ENCODE measurements at places on chromosomes 7 and 10.
A peak's percentile ranks its signal among the peaks of the same experiment; 100 is the strongest.

DNA sequence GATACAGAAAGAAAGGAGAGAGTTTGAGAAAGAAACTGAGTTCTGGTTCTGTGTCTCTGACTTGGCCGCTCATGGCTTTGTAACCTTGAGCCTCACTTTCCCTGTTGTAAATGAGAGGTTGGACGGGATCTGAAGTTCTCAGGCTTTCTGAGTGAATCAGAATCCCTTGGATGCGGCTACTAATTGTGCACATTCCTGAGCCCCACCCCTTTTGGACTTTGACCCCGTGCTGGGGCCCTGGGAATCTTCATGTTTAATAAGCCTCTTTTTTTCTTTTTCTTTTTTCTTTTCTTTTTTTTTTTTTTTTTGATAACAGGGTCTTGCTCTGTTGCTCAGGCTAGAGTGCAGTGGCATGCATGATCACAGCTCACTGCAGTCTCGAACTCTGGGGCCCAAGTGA, 26.9 kb downstream of the SLC25A28 start:
- DNase-seq = no peak

- DNase-seq = no peak
Observed at GRCh38 chr7:2553831-2554581, 1.3 kb downstream of the BRAT1 start.

DNA sequence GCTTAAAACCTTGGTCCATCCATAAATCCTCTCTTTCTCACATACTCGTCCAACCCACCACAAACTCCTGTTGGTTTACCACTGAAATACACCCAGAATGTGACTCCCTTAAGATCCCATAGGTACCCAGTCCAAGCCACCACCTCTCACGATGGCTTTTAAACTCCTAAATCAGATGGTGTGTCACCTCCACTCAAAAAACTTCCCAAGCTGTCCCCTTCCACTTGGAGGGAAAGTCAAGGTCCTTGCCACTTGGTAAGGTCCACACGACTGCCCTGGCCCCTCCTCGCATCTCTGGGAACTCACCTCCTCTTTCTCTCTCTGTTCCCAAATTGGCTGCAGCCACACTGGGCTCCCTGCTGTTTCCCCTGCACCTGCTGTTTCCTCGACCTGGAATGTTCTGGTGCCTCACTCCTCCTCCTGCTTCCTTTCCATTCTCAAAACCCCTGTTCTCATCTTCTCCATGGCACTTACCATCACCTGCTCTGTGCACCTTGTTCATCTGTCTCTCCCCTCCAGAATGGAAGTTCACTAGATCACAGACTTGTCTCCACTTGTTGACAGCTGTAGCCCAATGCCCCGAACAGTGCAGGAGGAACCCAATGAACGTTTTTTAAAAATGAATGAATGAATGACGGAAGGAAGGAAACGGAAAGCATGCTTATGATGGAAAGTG, 23.0 kb downstream of the ZFAND2A start:
- no peak for DNase-seq

- DNase-seq = peak; percentile 81
Observed at GRCh38 chr10:3782451-3783315, 2.3 kb downstream of the KLF6 start.

GRCh38 chr7:129970816-129971215, 18.1 kb upstream of the UBE2H start:
- no peak for DNase-seq

- no peak for DNase-seq
Observed at GRCh38 chr7:110988348-110988747, 102.6 kb upstream of the LRRN3 start.

GRCh38 chr10:97291357-97292096, 910 bp downstream of the ARHGAP19 start:
- DNase-seq = no peak

- no peak for DNase-seq
Observed at GRCh38 chr10:110348336-110348735, 43.6 kb upstream of the SMNDC1 start.

GRCh38 chr7:67489881-67490280, 493.2 kb downstream of the TYW1 start:
- DNase-seq = no peak

- no peak for DNase-seq
Observed at GRCh38 chr7:152572101-152572500, 103.8 kb downstream of the XRCC2 start.

DNA sequence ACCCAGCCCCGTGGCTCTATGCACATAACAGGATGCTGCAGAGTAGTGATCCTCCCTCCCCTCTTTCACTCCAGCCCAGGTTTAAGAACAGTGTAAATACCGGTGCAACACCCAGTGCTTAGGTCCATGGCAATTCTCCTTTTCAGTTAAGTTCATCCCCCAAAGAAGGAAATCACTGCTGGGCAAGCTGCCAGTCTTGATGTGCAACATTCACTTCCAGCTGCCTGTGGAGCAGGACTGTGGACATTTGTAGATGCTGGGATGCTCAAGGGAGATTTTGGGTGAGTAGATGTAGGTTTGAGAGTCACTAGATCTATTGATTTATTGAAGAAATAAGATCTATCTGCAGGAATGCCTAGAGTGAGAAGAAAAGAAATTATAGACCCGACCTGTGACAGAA, 294.3 kb upstream of the KIAA1217 start:
- DNase-seq = no peak

DNA sequence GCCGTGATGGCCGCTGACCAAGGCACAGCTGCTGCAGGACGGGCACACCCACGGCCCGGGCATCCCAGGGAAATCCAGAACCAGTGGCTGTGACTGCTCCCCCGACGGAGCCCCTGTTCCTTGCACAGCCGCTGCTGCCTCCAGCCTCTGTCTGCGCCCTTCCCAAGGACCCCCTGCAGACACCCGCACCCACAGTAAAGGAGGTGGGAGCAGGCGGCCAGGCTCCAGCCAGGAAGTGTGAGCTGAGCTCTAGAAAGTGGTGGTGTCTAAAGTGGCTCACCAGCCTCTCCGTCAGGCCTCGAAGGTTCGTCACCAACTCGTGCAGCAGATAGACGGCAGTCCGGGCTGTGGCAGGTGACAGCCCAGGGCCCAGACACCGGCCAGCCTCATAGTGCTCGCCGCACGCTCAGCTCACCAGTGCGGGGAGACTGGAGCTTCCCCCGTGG, 306.7 kb downstream of the DNAJB6 start:
- no peak for DNase-seq

- DNase-seq = no peak
Observed at GRCh38 chr10:42645103-42645502, 6.7 kb upstream of the ZNF33B start.

DNA sequence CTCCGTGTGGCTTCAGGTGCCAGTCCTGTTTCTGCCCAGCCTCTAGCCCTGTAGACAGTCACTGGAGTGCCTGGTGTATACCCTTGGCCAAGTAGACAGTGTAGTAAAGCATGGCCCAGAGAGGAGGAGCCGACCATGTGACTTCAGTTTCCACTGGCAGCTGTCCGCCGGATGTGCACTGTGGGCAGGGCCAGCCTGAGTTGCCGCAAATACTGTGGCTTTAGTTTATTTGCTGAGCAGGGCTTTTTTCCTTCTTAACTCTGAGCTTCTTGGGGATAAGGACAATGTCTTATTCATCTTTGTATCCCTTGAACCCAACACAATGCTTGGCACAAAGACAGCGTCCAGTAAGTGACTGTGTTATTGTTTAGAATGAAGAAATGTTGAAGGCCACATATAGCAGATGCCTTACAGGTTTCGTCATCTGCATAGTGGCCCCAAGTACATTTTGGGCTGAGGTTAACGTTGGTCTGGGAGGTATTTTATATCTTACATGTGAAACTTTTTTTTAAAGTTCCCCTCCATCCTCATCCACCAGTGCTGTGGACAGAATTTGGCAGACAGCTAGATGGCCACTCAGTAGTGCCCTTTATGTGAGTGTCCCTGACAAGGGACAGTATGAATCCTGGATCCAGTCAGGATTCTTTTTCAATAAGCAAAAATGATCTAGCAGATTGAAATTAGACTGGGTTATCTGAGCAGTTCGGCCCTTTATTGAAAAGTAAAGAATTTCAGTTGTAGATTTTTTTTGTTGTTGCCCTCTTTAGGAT, 40.6 kb downstream of the CYP17A1 start:
- no peak for DNase-seq

DNA sequence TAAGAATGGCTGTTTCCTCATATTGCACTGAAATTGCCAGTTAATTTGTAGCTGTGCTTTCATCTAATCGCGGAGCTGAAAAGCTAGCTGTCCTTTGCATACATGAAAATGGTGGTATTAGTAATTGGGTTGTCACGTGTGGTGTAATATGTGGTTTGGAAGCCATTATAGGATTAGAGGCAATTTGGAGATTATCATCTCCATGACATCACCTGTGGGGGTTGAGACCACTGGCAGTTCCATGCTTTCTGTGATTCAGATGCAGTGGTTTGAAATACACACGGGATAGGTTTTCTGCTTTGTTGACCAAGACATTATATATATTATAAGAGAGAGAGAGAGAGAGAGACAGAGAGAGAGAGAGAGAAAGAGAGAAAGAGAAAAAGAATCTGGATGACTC, 180.8 kb downstream of the RAB11FIP2 start:
- DNase-seq = no peak

GRCh38 chr7:79141252-79141651, 312.2 kb downstream of the MAGI2 start:
- DNase-seq = no peak

DNA sequence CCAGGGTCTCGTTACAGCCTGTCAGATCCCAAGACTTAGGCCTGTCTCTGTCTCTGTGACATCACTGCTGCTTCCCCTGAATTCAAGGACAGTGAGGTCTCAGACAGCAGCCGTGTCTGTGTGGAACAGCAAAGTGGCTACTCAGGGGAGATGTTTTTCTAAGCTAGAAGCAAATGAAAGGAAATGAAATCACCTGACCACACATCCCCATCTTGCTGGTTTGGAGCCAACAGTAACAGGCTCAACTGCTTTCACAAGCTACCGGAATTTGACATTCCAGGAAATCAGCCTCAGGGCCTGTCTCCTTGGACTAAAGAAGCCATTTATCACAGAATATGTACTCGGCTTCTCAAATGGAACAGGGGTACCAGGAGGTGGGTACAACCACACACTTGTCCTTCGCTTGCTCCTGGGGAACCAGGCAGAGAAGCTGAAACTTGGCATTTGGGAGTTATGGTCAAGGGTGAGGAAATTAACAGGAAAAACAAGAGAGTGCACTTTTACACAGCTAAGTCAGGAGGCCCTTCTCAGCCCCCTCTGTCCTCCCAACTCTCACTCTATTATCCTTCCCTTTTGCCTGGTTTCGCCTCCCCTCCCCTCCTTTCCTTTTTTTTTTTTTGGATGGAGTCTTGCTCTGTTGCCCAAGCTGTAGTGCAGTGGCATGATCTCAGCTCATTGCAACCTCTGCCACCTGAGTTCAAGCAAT, 73.2 kb downstream of the SPDYE5 start:
- peak; percentile 82 for DNase-seq

- DNase-seq = no peak
Observed at GRCh38 chr7:137165241-137165640, 178.3 kb downstream of the PTN start.

Measured in BJ (cell line).